ENCODE measurements at places on chromosomes 4 and X.

GRCh38 chr4:113146876-113147358 is 97.5 kb downstream of the ANK2 start:
- DNase-seq, result no peak

DNA sequence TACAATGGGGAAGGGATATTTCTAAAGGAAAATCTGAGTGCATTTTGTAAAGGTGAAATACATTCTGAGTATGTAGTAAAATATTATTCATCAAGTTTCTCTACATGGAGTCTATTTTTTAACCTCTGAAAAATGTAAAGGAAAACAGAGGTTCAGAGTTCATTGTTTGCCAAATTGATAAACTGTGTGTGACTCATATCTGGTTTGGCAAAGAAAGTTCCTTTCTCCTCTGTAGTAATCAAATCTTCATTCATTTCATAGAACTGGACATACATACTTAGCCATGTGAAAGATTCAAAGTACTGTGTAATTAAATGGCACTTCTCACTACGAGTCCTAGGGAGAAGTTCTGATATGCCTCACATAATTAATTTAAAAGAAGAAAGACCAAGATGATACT is 61.6 kb downstream of the HPGD start:
- no peak for DNase-seq

GRCh38 chr4:176970853-176971252 is 178.1 kb upstream of the VEGFC start:
- DNase-seq, result no peak

DNA sequence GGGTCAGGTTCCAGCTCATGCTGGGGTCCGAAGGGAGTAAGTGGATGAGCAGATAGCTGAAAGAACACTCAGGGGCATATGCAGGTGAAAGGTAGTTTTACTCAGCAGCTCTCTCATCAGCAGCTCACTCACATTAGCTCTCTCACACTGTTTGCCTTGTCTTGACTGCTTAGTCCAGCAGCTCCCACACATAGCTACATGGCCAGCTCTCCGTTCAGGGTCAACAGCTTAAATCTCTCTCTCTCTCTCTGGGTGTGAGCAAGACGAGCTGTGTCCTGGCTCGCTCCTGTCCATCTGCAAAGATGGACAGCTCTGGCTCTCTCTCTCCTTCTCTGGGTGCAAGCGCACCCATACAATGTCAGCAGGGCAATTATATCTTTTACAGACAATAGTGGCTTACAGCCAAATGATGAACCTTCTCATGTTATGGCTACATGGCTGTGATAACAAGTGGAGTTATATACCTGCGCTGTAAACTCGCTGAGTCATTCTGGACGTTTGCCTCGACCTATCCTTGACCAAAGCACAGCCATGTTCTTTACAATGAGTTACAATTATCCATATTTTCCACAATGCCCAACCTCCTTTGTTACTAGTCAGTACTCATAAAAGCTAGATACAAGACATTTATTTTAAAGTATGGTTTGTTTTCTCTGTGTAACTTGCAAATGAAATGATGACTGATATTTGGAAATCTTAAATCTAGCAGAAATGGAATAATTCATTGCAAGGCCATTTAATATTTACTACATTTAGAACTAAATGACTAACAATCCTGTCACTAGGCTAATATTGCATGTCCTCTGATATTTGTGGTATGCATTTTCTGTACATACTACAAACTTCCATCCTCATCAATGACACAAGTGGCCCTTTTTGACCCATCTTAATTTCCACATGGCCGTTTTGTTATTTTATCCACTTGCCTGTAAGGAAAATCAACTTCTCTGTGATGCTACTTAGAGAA is 9.3 kb downstream of the PAPSS1 start:
- no peak for DNase-seq

- no peak for DNase-seq
These were observed 10.0 kb downstream of the HTRA3 start for GRCh38 chr4:8279321-8280157.

- DNase-seq, result no peak
These were observed 69.9 kb downstream of the KDR start for GRCh38 chr4:55055529-55055928.

DNA sequence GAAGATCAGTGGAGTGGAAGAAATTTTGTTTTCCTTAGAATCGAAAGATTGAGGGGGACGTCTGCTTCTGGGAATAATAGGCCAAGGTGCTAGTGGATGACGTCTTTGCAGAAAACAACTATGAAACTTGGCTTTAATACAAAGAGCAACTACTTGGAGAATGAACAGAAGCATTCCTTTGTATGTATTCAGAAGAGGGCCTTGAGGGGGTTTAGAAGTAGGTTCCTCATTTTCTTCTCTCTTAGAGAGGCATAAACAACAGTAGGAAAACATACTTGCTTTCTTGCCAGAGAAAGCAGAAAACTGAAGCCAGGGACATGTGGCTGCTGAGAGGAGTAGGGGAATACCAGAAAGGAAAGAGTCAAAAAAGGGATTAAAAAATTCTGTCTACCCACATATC is 167.8 kb downstream of the ZNF330 start:
- no peak for DNase-seq

DNA sequence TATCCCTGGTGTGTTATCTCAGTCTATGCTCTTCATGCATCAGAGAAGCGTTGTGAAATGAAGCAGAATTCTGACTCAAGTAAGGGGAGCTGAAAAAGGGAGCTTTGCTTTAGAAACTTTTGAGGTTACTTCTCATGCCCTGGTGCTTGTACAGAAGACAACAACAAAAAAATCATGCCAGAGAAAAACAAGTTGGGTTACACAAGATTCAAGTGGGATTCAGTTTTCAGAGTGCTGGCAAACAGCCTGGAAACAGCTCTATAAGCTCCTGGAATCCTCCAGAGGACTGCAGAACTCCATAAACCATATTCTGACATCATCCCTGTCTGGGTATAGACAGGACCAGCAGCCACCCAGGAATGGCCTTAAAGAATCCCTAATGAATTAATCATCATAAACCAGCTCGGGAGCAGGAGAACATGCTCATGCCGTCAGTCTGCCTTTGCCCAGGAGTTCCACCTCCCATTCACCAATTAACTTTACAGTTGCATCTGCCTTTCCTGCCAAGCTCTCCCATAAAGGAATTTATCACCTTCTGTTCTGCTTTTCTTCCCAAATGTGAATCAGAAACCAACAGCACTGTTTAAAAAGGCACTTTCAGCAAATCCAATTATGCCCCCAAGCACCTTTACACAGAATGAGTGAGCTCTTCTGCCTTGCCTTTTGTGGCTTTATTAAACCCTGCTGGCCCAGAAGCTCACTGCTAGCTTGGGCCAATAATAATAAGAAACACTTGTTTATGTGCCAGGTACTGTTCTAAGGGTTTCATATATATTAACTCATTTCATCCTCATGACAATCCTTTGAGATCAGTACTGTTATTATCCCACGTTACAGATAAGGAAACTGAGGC is 54.5 kb upstream of the FBXW7 start:
- peak; percentile 84 for DNase-seq

- no peak for DNase-seq
These were observed 27.5 kb upstream of the HERC5 start for GRCh38 chr4:88429401-88429800.

- DNase-seq, result no peak
These were observed 191.6 kb downstream of the VEGFC start for GRCh38 chr4:176601124-176601523.

DNA sequence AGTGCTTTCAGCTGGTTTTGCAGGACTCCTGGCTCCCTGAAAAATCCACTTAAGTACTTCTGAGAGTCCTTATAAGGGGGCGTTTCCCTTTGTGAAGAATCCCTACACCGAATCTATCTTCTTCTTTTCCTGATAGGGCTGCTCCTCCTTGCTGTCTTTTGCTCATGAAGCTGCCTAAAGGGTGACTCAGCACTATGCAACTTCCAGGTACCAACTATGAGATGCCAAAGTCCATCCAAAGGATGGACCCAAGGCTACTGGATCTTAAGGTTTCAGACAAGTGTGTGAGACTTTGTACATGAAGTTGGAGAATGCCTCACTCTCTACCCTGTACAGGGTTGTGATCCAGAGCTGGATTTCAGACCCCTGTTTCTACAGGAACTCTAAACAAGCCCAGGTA is 485.0 kb upstream of the FAT1 start:
- no peak for DNase-seq

DNA sequence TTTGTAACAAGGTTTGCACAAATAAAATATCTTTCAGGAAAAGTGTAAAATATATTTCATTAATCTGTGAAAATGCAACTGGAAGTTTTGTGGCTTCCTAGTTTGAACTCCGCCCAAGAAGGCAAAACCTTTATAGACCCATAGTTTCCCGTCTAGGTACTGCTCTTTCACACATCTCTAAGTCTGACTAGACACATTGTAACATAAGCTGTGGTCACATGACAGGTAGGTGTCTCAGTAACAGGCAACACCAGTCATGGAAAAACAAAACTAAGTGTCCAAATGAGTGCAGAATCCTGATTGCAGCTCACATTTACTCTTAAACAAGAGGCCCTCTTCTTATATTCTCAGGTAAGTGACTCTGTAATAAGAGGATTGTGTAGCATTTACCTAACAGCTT is 55.6 kb downstream of the SNCA start:
- no peak for DNase-seq

GRCh38 chrX:115058276-115058675 is 40.9 kb upstream of the IL13RA2 start:
- no peak for DNase-seq

GRCh38 chrX:40094900-40095582 is 2.7 kb downstream of the BCOR start:
- no peak for DNase-seq

- no peak for DNase-seq
These were observed 453.9 kb upstream of the ZFP42 start for GRCh38 chr4:187541666-187542065.

DNA sequence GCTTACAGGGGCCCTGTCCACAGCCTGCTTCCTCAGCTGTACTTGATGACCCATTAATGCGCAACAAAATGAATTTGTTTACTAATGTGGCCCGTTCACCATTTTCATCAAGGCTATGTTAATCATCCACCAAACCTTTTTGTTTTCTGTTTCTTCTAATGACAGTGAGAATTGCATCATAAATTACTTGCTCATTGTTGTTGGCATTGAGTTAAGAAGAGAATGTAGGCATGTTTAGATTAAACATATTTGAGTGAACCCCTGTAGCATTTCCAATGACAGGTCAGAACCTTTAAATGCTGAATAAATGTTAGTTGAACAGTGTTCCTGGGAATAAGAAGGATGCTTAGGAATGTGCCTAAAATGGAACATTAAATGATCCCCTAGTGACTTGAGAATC is 183.4 kb downstream of the SPRY1 start:
- no peak for DNase-seq

DNA sequence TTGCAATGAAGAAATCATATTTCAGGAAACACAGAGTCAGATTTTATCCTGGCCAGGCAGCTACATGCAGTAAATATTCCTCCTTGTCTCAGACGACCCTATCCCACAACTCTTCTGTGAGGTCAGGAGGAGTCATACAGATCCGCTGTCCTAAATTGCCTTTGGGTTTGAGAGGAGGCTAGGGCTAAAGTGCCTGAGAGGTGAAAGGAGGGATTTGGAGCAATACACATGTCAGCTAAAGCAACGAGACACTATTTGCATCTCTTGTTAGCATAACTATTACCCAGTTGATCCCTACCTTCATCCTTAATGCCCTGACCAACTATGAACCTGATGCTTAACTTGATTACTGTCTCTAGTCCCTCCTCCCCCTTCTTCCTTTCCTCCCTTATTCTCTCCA is 98.6 kb downstream of the TBC1D19 start:
- DNase-seq, result no peak

- no peak for DNase-seq
These were observed 49.7 kb downstream of the XIAP start for GRCh38 chrX:123909523-123909922.

DNA sequence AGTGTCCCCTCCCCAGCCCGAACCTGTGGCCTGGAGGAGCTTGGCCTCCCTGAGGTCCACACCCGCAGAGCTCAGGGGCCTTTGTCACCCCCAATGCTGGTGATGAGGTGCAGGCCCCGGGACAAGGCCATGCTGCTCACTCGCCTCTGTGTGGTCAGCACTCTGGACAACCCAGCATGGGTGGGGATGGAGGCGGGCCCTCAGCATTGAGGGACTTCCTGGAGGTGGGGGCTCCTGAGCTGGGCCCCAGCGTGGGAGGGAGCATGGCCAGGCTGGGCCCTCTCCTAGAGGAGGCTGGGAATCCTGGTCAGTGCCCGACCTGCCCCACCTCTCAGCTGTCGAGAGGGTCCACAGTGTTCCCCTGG is 30.6 kb downstream of the TACC3 start:
- DNase-seq, result no peak

GRCh38 chr4:53013873-53014775 is 152.0 kb downstream of the RASL11B start:
- DNase-seq, result no peak

DNA sequence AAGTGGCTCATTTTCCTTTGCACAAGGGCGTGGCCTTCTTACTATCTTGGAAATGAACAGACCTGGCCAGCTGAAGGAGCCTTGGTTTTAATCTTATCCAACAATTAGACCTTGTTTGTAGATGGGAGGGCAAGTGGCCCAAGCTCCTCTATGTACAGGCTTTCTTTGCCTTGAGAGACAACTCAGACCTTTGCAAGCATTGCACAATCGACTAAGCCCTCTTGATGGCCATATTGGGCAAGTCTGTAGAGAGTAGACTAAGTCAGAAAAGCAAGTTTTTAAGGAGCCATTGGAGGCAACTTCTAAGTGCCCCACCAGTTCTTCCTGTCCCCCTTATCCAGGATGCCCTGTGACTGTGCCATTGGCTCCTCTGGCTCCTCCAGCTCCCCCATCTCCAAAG is 7.0 kb upstream of the NAF1 start:
- DNase-seq, result no peak

DNA sequence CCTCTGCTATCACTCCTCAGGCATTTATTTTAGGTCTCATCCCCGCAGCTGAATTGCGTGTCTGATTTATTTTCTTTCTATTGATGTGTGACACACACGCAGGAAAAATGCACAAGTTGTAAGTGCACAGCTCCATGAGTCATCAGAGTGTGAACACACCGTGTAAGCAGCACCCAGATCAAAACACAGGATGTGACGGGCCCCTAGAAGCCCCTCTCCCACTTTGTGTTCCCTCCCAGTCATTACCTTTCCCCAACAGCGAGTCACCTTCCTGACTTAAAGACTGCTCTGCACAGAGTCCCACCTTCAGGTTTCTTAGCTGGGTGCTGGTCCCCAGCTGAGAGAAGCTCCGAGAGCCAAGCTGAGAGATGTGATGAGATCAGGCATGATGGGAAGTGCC is 436.7 kb downstream of the MID1IP1 start:
- DNase-seq, result no peak

DNA sequence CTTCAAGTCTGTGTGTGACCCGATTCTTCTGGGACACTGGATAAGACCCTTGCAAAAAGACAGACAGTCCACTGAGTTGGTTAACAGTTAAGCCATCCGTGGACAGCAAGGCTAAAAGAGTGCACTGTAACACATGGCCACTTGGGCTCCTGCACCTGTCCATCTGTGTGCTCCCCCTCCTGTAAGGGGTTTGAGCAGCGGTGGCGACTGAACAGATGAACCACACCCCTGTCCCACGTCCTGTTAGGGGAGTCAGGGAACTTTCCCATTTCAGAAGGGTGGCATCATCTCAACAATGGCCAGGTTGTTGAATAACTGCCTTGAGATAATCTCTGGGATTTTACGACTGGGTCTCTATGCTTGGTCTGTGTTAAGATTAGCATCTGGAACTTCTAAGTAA is 178.6 kb downstream of the GRXCR1 start:
- DNase-seq, result no peak
